Suppressor macrophage treated with lipopolysaccharide for 1 hour (primary cell): ENCODE measurements at places on chromosomes 1 and 21.

- DNase-seq, result no peak
Measured at GRCh38 chr1:64828829-64829228, 84.0 kb downstream of the RAVER2 start.

DNA sequence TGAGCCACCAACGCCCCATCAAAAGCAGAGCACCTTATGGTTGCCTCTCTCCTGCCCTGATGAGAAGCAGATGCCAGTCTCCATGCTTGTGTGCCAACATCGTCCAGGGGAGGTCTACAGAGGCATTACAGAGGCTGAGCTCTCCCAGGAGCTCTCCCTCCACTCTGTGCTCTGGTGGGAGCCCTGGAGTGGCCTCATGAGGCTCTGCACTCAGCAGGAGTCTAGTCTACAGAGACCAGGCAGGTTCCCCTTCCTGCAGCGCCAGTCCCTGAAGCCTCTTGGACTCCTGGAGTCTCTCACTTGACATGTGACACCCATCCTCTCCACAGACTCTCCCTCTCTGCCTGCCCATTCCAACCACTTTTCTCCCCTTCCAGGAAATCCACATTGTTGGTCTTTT lies 3.4 kb downstream of the DCST1 start:
- no peak for DNase-seq

DNA sequence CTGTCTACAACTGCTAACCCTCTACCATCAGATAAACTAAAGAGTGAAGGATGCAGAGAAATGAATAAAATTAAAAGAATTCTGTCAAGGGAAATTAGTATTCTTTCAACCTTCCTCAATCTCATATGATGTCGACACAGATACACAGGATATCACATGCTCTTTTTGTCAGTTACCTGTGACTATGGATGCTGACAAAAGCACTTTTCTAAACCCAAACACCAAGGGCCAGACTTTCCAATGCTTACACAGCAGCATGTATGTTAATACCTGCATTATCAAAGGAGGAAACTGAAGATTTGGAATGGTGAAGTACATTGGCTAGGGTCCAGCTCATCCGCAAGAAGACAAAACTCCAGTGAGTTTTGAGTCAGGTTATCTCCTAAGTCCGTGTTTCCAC lies 294.0 kb downstream of the SMYD3 start:
- DNase-seq, result no peak

DNA sequence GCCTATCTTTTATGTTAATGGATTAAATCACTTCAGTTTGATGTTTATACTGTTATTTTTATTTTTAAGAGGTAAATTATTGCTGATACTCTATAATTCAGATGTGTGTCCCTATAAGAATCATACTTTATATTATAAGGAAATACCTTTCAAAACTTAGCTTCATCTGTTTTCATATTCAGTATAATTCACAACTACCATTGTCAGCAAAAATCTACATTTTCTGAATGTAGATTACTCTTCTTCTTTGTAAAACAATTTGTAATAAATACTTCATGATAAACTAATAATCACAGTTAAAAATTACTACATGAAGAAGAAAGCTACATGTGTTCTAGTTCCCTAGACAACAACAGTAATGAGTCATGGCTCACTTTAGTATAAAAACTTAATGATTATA lies 115.4 kb upstream of the SERTAD4 start:
- DNase-seq, result no peak

GRCh38 chr1:30449428-30450147 lies 273.8 kb downstream of the MATN1 start:
- DNase-seq, result no peak

DNA sequence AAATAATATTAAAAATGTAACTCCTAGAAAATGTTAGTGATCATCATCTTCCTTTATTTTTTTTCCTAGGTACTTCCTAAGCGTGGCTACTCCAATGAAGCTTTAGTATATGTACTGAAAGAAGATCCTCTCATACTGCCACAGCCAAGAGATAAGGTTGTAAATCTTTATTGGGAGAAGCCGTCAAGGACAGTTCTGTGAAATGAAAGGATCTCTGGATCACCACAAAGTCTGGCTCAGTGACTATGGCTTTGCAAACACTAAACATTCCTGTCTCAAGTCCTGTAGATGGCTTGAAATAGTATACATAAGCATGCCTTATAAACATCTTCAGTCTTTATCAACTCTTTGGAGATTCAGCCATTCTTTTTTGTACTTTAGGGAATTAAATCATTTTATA lies 61.2 kb upstream of the DPH5 start:
- no peak for DNase-seq

GRCh38 chr1:110003747-110004428 lies 19.3 kb downstream of the AHCYL1 start:
- peak; percentile 87 for DNase-seq

- DNase-seq, result no peak
Measured at GRCh38 chr1:109625176-109625575, 5.5 kb downstream of the AMPD2 start.

GRCh38 chr1:56229186-56229585 lies 350.2 kb downstream of the PLPP3 start:
- no peak for DNase-seq

GRCh38 chr1:97252076-97252475 lies 530.5 kb downstream of the PTBP2 start:
- DNase-seq, result peak; percentile 43

DNA sequence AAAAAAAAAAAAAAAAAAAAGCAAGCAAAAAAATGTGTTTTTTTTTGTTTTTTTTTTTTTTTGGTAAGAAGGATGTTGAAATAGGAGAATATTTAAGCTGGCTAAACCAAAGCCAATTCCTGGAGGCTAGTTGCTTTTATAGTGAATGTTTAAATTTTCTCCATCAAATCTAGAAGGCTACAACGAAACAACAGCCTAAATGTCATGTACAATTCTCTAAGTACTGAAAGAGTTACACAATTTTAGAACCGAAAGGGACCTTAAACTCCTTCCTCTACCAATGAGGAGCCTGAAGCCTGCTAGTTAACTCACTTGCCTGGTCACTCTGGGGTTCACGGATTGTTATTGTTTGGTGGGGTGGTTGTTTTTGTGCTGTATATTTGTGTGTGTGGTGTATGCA lies 3.5 kb downstream of the WLS start:
- peak; percentile 39 for DNase-seq

GRCh38 chr1:9628541-9629444 lies 22.7 kb upstream of the PIK3CD start:
- DNase-seq, result peak; percentile 73

- no peak for DNase-seq
Measured at GRCh38 chr1:107692580-107693345, 272.2 kb downstream of the VAV3 start.

GRCh38 chr1:89611721-89612120 lies 21.2 kb upstream of the LRRC8C start:
- no peak for DNase-seq

- no peak for DNase-seq
Measured at GRCh38 chr1:9869831-9870251, 40.2 kb downstream of the CTNNBIP1 start.

GRCh38 chr1:208013210-208013609 lies 102.3 kb upstream of the CD34 start:
- no peak for DNase-seq

DNA sequence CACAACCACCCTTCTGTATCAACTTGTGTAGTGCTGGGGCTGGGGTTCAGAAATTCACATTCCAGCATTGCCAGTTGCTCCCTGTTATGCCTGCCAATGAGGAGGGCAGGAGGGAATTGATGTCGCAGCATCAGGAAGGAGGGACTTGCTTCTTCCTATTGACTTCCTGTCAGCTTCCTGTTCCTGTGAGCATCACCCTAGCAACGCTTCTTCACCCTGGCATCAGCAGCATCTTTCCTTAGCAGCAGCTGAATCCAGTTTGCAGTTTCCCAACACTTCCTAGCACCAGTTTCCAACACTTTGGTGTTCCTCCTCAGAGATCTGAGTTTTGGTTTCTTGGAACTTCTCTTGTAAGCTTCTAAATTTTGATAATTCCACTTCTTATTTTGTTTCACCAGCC lies 8.9 kb upstream of the TRIM62 start:
- DNase-seq, result no peak

GRCh38 chr1:8950309-8950708 lies 4.6 kb downstream of the CA6 start:
- no peak for DNase-seq

- DNase-seq, result no peak
Measured at GRCh38 chr1:50531027-50531426, 107.8 kb upstream of the DMRTA2 start.

DNA sequence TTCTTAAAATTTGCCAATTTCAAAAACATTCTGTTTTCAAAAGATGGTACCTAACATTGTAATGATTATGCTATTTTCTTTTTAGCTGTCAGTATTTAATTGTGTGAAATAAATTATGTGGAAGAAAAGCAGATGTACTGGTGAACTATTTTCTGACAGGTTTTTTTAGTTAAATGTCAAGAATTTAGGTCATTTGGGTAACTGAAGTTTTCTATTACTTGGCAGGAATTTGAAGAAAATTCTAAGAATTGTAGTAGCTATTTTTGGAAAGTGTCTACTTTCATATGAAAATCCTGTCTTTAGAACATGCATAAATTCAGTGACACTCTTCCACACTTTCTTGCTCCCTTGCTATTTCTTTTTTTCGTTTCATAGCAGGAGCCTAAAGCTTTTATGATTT lies 28.5 kb upstream of the PTPRC start:
- no peak for DNase-seq

DNA sequence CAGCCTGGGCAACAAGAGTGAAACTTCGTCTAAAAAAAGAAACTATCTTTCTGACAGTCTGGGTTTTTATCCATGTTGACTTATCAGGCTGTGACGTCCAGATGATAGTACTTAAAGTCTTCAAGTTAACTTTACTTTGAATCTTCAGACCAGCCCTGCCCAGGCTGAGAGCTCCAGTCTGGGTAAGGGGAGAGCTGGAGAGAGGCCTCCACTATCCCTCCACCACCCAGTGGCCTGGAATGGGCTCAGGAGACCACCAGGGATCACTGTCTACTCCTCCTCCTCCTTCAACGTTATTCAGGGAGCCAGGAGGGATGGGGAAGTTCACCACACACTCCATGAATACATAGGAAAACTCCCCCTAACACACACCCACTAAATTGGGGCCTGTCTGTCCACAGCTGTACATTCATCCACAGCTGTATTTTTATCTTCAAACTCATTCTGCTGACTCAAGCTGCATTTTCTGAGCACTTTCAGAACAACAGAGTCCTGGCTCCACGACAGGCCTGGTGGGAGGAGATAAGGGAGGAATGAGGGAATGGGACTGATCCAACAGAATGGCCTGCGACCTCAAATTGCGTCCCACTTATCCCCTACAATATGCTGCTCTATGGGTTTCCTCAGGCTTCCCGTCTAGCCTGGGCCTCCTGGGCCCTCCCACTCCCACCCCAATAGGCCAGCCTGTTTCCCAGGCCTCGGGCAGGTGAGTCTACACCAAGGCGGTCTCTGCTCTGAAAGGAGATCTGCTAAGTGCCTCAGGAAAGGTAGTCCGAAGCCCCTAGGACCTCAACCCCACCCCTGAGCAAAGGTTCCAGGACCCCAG lies 1.8 kb downstream of the SLC45A3 start:
- peak; percentile 26 for DNase-seq

GRCh38 chr1:173894189-173894588 lies 22.9 kb downstream of the SERPINC1 start:
- DNase-seq, result no peak

GRCh38 chr1:187928696-187929095 lies 1099.9 kb downstream of the PLA2G4A start:
- no peak for DNase-seq

DNA sequence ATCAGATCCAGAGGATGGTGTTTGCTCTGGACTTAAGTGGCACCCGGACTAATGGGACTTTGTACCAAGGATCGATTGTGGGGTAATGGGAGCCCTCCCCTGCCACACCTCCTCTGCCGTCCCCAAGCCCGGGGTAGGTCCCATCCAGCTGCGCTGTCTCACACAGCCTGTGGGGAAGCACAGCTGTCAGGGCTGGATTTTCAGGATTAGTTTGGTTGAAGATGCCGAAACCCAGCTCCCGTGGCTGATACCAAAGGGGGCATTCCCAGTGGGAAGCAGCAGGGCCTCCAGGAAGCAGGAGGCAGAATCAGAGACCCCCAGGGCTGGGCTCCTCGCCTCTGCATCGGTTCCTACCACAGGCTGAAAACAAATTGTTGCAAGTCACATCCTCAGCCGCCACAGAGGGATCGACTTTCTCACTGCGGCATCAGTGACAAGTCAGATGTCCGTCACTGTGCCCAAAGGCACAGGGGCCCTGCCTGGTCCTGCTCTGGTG lies 59.7 kb downstream of the MATN1 start:
- no peak for DNase-seq

DNA sequence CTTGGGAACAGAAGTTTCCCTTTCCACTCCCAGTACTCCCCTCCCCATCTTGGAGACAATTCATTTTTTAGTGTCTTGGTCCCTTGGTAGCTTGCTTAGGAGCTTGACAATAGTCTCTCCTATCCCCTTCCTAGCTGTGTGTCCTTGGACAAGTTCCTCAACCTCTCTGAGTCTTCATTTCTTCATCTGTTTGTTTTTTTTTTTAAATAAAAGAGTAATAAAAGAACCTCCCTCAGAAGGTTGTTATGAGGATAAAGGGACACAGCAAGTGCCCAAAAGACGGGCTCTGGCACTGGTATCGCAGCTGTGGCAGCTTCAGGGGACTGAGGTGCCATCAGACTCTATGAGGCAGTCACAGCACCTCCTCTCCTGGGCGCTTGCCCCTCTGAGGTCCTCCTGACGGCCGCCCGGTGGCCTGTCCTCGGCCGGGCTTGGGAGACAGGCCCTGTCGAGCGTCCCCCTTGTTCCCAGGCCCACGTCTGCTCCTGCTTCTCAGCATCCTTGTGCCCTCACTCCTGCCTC lies 689.2 kb downstream of the MATN1 start:
- no peak for DNase-seq

DNA sequence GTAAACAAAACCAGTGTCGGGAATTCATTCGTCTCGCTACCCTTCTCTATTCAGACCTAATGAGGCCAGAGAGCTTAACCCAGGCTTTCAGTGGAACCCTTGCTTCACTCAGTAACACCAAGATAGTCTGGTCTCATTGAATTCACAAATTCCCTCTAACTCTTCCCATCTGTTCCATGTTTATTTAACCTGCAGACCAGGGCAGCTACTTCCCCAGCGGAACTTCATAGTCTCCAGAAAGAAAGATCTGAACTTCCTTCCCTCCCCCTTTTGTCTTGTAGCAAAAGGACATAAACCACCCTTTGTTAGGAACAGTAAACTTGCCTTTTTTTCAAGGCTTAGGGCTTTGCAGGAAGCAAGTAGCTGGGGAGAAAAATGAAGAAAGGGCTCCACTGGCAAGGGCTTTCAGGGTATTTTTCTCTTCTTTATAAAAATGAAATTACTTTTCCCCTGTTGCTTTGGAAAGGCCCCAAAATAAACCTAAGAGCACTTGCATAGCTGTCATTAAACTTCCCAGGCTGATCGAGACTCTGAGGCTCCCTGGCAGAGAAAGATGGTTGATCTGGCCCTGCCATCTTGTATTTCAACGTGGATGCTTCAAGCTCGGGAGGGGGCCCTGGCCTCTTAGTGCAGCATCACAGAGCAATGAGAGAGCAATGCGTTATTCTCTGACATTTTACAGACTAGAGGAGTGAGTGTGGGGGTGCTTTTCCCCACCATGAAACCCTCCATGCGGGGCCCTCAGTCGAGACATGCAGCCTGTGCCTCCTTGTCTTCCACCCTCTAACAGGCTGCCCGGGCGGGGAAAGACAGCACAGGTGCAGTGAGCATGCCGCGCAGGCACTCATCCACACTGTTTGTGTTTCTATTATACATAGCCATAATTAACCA lies 30.0 kb downstream of the MIS18A start:
- DNase-seq, result no peak

- peak; percentile 11 for DNase-seq
Measured at GRCh38 chr1:170668209-170669106, 4.5 kb downstream of the PRRX1 start.
